MCF 10A (cell line): ENCODE measurements at places on chromosomes 6 and 20. TPM values are rescaled to one million over a fixed set of nuclear protein-coding genes. Genes with fewer than 3 reads are reported as not detected.

GRCh38 chr6:94357381-94357980 lies 938.1 kb upstream of the EPHA7 start:
- no peak overlapping the region for H3K27ac ChIP-seq
- no peak for DNase-seq
- no peaks in the 10 kb centered on the region for H3K4me1 ChIP-seq
- no peaks in the 10 kb centered on the region for H3K36me3 ChIP-seq
- peaks cover 51% of the 10 kb centered on the region for H3K27me3 ChIP-seq

The TNF gene
- total RNA-seq: not detected in 2 replicates

- H3K36me3 ChIP-seq: no peaks in the 10 kb centered on the region
- no peak overlapping the region for H3K4me3 ChIP-seq
- no peaks in the 10 kb centered on the region for H3K4me1 ChIP-seq
Observed at GRCh38 chr6:20302702-20303251, 90.5 kb upstream of the MBOAT1 start.

GRCh38 chr6:153405931-153406330 lies 274.8 kb upstream of the RGS17 start:
- no peaks in the 10 kb centered on the region for H3K4me1 ChIP-seq
- no peak for DNase-seq
- no peak overlapping the region for H3K4me3 ChIP-seq

DNA sequence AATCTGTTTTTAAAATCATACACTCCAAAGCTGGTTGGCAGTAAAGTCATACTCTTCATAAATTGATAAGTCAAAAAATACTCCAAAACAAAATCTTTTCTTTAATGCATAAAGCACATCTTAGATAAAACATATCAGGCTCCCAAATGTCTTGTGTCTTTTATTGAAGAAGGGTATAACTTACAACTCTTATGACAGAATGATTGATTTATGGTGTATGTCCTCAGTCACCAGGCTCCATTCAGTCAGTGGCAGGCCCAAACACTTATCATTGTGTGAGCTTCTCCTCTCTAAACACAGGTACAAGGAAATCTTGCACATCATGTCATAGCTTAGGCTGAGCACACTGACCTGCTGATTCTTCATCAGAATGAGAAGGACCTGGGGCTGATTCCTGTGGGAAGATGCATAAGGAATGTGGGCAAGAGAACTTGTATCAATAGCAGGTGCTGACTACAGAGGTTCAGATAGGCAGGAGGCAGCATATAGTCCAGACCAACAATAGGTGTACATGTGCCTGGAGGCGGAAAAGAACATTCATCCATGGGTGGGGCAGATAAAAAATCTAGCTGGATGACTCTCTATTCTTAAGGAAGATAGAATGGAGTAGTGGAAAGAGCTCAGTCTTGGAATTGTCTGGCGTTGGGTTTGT lies 1.9 kb downstream of the CALHM5 start:
- H3K36me3 ChIP-seq: no peaks in the 10 kb centered on the region
- no peak overlapping the region for H3K4me3 ChIP-seq
- H3K27me3 ChIP-seq: no peaks in the 10 kb centered on the region

DNA sequence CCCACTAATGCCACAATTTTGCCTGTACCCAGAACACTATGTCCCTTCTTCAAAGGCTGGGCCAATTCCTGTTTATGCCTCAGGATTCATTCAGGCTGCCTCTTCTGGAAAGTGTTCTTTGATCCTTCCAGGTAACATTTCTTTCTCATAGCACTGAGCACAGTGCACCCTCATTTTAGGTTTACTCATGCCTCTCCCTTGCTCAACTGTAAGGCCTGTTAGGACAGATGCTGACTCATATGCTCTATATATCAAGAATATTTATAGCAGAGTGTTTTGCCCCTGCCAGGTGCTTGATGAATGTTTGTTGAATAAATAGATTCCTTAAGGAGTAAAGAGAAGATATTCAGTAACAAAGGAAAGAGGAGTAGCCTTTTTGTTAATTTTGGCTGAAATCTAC lies 263.9 kb downstream of the PHF3 start:
- peak overlapping the region; percentile 26 for H3K4me3 ChIP-seq
- H3K4me1 ChIP-seq: peaks cover 25% of the 10 kb centered on the region
- peak overlapping the region; percentile 66 for H3K27ac ChIP-seq

The WFDC5 gene
- total RNA-seq: not detected in 2 replicates

The MACROD2 gene
- total RNA-seq: 2.3 and 3.1 TPM in 2 replicates

The BTN2A1 gene
- 14.6 and 16.9 TPM in 2 replicates for total RNA-seq

- H3K36me3 ChIP-seq: no peaks in the 10 kb centered on the region
- H3K27ac ChIP-seq: no peak overlapping the region
- peaks cover 6% of the 10 kb centered on the region for H3K4me1 ChIP-seq
Observed at GRCh38 chr6:161215876-161216615, 57.8 kb downstream of the AGPAT4 start.

DNA sequence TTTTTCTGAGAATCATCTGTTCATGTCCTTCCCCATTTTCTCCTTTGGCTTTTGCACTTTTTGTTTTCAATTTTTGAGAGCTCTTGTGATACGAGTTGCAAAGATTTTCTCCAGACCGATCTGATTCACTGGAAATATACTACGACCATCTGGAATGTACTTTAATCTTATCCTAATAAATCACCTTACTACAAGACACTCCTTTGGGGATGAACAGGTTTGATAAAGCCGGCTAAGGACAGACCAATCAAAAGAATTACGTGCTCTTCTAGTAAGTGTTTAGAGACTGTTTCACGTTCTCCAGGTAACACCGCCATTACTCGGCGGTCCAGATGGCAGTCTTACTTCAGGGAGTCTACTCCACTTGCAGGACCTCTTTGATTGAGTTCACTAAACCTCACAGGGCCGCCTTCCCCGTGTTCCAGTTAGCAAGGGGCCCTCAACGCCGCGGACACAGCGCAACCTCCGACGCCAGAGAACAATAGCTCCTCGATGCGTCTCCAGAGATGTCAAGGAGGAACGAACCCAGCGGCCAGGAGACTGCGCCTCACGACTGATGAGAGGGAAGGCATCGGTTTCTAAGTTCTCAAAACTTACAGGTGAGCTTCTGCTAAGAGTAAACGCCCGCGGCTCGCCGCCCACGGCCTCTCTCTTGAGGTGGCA lies 920 bp upstream of the WTAP start:
- DNase-seq: no peak
- peak overlapping the region; percentile 93 for H3K4me3 ChIP-seq
- peak overlapping the region; percentile 98 for H3K27ac ChIP-seq
- H3K27me3 ChIP-seq: no peaks in the 10 kb centered on the region
- H3K36me3 ChIP-seq: peaks cover 55% of the 10 kb centered on the region

The FOXF2 gene
- 8.0 and 10.0 TPM in 2 replicates for total RNA-seq

DNA sequence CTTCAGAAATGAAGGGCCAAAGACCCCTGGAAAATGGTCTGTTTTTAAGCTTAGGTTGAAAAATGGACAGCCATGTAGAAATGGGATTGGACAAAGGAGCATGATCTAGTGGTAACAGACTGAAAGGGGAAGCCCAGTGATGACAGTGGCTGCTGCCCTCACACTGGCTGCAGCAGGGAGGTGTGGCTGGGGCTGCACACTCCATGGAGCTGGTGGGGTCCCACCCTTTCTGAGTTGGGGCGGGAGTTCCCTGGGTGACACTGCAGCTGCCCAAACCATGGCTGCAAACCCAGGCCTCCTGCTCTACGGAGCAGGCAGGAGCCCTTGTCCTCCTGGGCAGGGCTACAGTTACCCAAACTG lies 8.5 kb upstream of the PACSIN1 start:
- peaks cover under 1% of the 10 kb centered on the region for H3K36me3 ChIP-seq
- H3K4me3 ChIP-seq: no peak overlapping the region
- no peaks in the 10 kb centered on the region for H3K27me3 ChIP-seq
- H3K4me1 ChIP-seq: peaks cover under 1% of the 10 kb centered on the region
- DNase-seq: no peak

The SLC9A8 gene
- total RNA-seq: 14.6 and 16.5 TPM in 2 replicates

DNA sequence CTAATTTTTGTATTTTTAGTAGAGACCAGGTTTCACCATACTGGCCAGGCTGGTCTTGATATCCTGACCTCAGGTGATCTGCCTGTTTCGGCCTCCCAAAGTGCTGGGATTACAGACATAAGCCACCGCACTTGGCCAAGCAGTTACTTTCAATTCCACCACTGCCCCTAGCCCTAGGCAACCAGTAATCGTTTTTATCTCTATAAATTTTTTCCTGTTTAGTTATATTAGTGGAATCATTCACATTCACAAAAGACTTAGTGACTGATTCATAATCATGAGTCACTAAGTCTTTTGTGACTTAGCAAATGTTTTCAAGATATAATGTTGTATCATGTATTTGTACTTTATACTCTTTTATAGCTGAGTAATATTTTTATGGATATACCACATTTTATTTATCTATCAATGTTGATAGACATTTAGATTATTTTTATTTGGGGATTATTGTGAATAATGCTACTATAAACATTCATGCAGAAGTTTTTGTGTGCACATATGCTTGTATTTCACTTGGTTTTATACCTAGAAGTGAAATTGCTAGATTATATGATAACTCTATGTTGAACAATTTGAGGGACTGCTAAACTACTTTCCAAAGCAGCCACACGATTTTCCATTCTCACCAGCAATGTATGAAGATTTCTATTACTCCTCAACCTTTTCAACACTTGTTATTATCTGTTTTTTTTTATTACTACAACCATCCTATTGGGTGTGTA lies 421.4 kb upstream of the ID4 start:
- H3K4me3 ChIP-seq: no peak overlapping the region
- H3K27ac ChIP-seq: peak overlapping the region; percentile 67
- H3K4me1 ChIP-seq: peaks cover 11% of the 10 kb centered on the region
- peak; percentile 47 for DNase-seq
- H3K27me3 ChIP-seq: no peaks in the 10 kb centered on the region
- H3K36me3 ChIP-seq: peaks cover 6% of the 10 kb centered on the region

DNA sequence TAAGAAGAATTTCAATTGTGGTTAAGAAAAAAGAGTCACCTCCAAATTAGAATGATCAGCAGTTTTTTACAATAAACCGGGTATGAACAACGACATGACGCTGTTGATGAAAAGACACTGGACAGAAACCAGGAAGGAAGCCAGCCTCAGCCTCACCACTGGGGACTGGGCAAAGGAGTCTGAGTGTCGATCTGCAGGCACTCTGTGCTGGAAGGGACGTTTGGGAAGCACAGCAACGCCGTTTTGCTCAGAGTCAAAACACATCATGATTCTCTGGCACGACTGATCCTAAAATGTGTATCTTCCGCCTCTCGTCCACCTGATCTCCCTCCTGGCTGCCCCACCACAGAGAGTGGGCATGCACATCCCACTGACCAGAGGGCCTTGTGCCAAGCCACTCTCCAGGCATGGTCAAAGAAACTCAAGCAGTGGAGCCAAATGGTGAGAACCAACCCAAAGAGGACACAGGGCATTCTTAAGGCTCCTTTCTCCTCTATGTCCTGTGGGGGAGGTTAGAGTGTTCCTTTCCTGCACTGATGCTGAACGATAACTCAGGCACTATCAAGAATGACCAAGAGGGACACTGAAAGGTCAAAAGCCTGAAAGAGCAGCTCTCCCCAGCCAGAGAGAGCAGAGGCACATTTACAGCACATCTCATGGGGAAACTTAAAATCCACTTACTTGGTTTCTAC lies 68.8 kb downstream of the AGPAT4 start:
- H3K4me1 ChIP-seq: no peaks in the 10 kb centered on the region
- no peak overlapping the region for H3K27ac ChIP-seq
- H3K36me3 ChIP-seq: no peaks in the 10 kb centered on the region

GRCh38 chr6:90406142-90406794 lies 109.6 kb upstream of the BACH2 start:
- H3K4me3 ChIP-seq: no peak overlapping the region
- peak; percentile 79 for DNase-seq
- no peaks in the 10 kb centered on the region for H3K36me3 ChIP-seq

DNA sequence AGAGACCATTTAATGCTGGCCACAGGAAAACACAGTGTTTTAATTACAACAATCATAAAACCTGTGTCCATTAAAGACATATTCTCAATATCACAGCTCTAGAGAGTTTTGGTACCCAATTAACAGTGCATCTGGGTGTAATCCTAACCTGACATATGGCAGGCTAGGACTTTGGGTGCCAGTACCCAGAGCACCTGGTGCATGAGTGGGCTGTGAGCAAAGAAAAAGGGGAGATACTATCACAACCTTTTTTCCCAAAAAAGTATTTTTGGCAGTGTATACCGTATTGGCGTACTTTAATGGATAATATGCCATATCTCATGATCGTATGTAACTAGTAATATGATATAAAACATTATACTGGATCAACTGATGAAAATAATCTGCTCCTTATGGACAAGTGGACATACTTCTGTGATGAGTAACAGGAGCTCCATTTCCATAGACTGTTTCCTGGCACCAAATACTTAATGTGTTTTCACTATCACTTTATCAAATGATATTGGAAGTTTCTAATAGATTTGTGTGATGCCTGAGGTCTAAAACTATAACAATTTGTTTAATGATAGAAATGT lies 91.7 kb downstream of the COL19A1 start:
- no peaks in the 10 kb centered on the region for H3K4me1 ChIP-seq
- H3K4me3 ChIP-seq: no peak overlapping the region
- DNase-seq: no peak
- peaks cover 74% of the 10 kb centered on the region for H3K27me3 ChIP-seq
- H3K27ac ChIP-seq: no peak overlapping the region

- no peak for DNase-seq
- no peaks in the 10 kb centered on the region for H3K36me3 ChIP-seq
- no peaks in the 10 kb centered on the region for H3K4me1 ChIP-seq
- H3K27me3 ChIP-seq: no peaks in the 10 kb centered on the region
- H3K27ac ChIP-seq: no peak overlapping the region
Observed at GRCh38 chr6:124356811-124357210, 553.1 kb downstream of the NKAIN2 start.

The SPDEF gene
- total RNA-seq: not detected in 2 replicates

DNA sequence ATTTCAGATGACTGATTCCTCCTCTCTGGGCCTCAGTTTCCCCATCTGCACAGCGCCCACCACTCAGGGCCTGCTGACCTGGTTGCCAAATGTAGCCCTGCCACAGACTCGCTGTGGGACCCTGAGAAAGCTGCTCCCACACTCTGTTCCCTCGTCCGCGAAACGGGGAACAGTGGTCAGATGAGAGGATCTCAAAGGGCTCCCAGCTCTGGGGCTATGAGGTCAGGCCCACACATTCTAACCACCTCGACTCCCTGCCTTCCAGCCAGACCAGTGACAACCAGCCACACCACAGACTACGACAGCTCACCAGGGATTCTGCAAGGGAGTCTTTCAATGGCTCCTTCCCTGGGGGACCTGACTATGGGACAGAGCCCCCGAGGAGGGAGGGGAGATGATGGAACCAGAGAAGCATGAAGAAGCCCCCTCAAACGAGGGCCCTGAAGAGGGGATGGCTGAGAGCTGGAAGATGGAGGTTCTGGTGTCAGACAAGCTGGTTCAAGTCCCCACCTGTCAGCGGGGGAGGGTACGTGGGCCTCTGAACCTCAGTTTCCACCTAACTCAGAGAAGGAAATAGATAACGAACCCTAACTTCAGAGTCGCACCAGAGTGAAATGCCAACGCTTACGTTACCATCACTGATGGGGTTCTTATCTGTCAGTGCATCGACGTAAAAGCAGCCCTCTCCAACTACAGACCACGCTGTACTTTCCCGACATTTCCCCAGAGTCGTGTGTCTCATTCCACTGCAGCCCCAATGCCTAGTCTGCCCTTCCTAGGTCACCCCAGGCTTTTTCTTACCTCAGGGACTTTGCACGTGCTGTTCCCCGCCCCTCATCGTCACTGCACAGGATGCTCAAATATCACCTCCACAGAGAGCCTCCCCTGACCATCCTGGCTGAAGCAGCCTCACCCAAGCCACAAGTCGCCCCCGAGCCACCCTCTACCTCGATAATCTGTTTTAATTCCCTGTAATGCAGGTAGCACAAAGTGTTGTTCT lies 60.5 kb downstream of the PREX1 start:
- H3K36me3 ChIP-seq: no peaks in the 10 kb centered on the region
- no peak overlapping the region for H3K4me3 ChIP-seq
- H3K4me1 ChIP-seq: peaks cover 5% of the 10 kb centered on the region
- H3K27ac ChIP-seq: no peak overlapping the region

The TAGAP gene
- not detected in 2 replicates for total RNA-seq
